ENCODE measurements at places on chromosomes 2 and 18.

GRCh38 chr18:48356151-48356745 is 52.9 kb downstream of the ZBTB7C start:
- no peak for DNase-seq

DNA sequence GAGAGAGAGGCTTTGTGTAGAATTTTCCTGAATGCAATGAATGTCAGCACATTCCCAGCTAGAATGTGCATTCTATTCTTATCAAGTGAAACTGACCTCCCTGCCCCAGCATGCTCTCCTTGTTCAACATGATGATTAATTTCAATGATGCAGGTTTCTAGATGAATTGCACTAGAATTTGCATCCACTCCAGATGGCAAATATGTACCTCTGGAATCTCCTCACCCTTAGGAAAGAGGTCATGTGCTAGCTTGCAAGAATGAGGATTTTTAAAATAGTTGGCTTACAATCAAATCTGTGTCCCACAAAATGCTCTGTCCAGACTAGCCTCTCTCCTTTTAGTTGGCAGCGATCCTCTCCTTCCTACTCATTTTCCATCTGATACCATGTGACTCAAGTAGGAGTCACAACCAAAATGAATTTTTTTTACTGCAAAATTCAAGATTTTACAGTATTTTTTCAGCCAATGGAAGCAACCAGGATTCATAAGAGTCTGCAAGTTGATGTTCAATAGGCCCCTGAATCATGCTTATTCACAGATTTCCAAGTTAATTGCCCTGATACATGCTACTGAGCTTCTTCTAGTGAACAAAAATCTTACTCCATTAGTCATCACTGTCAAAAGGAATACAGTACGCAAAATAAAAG is 21.0 kb upstream of the STAT4 start:
- no peak for DNase-seq

GRCh38 chr2:96137321-96138178 is 752 bp downstream of the ASTL start:
- no peak for DNase-seq

GRCh38 chr2:127437781-127438726 is 19.8 kb downstream of the PROC start:
- DNase-seq: no peak

- no peak for DNase-seq
Measured at GRCh38 chr2:188727846-188728245, 246.3 kb upstream of the COL3A1 start.

- DNase-seq: no peak
Measured at GRCh38 chr2:155372969-155373368, 674.5 kb downstream of the KCNJ3 start.

All from activated T-cell treated with anti-CD3 and anti-CD28 coated beads, Interleukin-2, amount 50 U/mL, for 1 hour (primary cell).